ENCODE measurements at places on chromosomes 1 and 21.

DNA sequence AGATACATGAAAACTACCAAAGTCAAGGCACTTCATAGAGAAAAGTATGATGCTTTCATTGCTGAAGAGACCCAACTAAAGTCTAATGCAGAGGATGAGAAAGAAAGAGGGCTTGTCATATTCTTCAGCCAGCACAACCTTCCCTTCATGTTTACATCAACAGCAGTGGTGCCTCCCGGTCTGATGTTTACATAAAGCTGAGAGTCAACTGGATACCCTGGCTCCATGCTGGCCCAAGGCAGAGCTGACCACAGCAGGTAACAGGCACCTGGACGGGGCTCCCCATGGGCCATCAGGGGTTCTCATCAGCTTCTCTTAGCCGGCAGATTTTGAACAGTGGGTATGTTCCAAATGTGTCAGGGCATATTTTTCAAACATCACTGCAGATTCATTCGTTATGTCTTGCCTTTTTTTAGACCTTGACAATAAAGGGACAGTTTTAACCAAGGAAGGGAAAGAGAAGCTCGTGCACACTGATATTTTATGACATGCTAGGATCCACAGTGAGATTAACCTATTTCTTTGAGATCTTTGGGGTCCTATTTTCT, 117.1 kb downstream of the NRIP1 start:
- DNase-seq: peak; percentile 26

DNA sequence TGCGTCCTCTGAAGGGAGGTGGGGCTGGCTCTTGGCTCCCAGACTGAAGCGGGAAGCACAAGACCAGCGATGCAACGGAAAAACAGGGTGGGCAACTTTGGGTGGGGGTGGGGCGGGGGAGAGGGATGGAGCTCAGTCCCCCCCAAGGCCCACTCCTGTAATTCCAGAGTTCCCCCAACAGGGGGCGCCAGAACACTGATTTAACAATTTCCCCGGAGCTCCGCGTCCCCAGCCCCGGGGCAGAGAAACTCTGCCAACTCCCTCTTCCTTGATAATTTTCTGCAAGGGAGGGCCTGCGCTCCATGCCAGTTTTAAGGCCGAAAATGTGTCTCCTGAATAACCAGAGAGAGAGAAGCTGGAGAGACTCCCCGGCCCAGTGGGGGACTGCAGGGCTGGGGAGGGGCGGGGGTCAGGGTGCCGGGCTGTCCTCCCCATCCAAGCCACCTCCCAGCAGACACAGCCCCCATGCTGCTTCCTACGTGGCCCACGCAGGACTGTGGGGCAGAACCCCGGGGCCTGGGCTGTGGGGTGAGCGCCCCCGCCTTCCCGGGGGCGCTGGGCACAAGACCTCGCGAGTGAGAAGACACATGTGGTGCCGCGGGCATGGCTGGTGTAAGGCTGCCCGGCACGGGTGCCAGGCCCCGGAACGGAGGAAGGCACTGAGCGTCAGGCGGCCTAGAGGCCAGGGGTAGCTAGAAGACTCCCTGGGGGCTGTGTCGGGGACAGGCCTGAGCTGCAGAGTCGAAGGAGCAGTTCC, 51.4 kb downstream of the KIF21B start:
- DNase-seq: peak; percentile 74

- DNase-seq: no peak
Observed at GRCh38 chr1:21379571-21379970, 60.4 kb upstream of the NBPF3 start.

- no peak for DNase-seq
Observed at GRCh38 chr1:235327559-235328270, at the start of gene ARID4B. ARID4B (minus strand) TSS chr1:235328179; CDS start chr1:235326919, 1,260 bp downstream.

DNA sequence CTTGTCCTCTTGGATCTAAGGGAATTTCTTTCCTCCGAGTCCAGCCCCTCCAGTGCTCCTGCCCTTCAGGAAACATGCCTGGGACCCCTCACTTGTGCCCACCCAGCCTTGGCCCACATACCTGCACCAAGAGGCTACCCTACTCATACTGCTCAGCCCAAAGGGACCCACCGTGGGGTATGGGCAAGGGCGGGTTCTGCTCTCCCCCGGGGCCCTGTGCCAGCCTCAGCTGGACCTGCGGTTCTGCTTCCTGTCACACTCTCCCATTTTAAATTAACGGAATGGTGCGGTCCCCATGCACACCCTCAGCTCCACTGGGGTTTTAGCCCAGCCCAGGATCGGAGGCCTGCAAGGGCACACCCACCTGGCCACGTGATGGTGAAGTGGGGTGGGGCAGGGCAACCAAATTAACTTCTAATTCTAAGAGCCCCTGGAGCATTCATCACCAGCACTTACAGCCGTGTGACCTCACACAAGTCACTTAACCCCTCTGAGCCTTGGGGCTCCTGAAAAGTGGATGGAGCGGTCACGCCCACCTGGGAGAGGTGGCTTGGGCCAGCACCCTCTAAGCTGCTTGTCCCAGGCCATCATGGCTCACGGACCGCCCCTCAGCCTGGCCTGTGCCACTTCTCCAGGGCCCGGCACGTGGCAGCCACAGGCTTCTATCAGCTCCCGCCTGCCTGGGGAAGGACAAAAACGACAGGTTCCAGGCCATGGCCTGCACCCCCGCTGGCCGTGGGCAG, 28.3 kb downstream of the TP73 start:
- DNase-seq: peak; percentile 45

- no peak for DNase-seq
Observed at GRCh38 chr1:185426848-185427247, 109.8 kb upstream of the IVNS1ABP start.

DNA sequence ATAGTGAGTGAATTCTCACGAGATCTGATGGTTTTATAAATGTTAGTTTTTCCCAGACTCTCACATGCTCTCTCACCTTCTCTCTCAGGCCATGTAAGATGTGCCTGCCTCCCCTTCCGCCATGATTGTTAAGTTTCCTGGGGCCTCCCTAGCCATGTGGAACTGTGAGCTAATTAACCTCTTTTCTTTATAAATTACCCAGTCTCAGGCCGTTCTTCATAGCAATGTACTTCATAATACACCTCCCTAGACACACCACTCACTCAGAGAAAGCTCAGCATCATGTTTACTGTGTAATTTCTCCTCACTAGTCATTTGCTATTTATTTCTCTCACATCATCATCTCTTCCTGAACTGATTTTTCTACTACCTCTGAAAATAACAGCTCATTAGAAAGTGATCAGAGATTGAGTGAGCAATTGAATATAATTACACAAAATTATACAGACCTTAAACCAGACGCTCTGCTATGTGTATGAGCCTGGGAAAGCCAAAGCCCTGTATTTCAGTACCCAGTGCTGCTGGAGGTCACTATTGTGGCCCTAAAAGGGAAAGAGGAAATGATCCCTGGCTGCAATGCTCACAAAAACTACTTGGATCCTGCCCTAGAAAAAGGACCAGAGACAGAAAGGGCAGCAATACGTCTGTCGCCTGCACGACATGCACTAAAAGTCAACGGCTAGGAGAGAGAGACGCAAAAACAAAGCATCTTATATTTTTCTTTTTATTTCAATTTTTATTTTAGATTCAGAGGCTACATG, 284.5 kb downstream of the DSCAM start:
- no peak for DNase-seq

GRCh38 chr1:205743977-205744376, 6.0 kb downstream of the NUCKS1 start:
- no peak for DNase-seq

DNA sequence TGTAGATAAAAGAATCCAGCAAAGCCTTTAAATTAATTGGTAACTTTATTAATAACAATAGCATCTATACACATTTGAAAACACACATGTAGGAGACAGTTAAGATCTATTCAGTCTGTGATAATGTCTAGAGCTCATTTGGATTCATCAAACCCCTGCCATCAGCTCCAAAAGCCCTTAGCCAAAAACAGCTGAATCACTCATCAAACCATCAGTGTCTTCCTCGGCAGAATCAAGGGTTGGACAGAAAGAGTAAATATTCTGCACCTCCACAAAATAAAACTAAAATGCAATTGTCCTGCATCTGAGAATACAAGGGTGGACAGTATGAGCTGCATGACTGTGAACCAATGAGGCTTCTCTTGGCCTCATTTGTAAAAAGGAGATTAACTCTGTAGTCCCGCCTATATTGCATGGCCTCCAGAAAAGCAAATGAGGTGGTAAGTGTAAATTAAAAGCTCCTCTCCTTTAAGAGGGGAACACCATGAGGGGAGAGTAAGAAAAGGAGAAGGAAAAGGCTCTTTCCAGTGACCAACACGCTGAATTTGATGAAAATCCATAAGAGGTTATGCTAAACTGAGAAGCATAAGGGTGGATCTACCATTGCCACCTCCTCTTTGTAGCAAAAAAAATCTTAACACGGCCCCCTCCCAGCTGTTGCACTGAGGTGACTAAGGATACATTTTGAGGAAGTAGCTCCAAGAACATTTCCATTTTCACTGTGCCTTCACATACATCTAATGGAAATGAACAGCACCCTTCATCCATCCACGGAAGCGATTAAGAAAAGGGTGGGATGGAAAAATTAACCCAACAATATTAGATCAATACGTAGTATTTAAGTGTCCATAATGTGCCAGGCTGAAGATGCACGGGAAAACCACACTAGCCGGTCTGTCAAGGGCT, 14.7 kb upstream of the BOLA1 start:
- peak; percentile 46 for DNase-seq

GRCh38 chr1:228463559-228464455, 23.4 kb upstream of the RNF187 start:
- no peak for DNase-seq

- DNase-seq: no peak
Observed at GRCh38 chr1:28860332-28861073, 48.5 kb downstream of the OPRD1 start.

DNA sequence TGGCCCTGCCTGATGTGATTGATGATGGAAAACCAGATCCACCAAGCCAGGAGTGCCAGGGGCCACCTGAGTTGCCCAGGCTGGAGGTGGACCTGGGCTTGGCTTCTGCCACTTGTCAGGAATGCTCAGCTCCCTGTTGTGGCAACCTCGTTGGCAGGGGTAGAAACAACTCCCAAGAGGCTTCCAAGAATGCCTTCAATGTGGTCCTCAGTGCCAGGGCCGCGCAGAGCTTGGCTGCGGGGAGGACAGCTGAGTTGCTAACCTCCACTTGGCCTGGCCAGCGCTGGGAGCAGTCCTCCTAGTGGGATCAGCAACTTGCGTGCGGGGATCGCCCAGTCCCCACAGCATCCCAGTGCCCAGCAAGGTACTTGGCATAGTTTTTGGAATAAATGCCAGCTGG, 9.0 kb downstream of the MYOM3 start:
- no peak for DNase-seq

DNA sequence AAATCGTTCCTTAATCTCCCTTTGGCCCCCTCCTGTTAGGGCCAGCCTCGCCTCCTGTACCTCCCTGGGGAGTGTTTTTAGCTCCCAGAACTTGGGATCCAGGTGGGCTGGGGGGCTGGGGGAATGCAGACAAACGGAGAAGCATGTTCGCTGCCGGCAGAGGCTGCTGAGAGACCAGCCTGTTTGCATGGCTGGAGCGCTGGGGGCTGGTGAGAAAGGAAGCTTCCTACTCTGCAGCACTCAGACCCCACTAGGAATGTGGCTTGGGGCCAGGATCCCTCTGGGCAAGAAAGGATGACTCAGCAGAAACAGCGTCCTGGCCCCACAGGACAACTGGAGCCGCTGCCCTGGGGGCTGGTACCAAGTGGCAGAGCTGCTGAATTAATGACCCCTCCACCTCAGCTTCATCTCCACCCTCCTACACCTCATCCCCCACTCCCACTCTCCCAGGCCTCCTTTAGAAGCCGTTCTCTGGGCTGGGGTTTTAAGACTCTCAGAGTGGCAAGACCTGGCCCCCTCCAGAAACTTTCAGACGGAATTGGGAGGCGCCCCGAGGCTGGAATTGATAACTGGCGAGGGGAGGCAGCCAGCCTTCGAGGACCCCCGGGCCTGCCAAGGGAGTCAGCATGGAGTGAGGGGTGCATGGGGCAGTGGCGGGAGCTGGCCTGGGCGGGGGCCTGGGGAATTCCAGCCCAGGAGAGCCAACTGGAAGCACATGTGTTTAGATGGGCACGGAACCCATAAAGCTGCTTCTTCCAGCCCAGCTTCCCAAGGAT, 28.5 kb upstream of the EPS8L3 start:
- DNase-seq: peak; percentile 89

- DNase-seq: no peak
Observed at GRCh38 chr1:231695439-231696255, 69.1 kb downstream of the DISC1 start.

- no peak for DNase-seq
Observed at GRCh38 chr1:62724430-62724829, 36.2 kb upstream of the DOCK7 start.

DNA sequence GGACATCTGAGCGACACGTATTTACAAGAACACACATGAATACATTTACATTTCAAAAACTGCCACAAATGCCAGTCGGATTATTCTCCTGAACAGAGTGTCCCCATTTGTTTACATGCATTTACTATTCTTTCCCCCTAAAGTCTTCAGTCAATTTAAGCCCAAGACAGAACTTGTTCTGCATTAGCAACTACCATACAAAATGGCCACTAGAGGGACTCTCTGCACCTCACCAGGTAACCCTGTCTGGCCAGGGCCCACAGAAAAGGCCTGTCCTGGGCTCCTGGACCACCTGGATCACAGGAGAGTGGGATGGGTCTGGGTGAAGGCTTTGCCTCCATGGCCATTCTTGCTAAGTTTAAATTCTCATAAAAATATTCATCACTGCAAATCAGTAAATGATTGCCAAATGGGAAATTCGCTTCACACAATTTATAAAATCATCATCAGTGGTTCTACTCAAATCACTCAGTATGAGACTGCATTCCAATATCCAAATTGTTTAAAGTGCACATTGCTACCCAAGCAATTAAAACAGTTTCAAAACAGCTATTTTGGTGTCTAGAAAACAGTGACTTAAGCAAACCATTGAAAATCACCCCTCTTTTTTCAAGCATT, 12.5 kb upstream of the GUCA2A start:
- peak; percentile 23 for DNase-seq

GRCh38 chr1:33093004-33093403, 12.1 kb downstream of the AZIN2 start:
- no peak for DNase-seq

- DNase-seq: no peak
Observed at GRCh38 chr1:239170828-239171227, 215.5 kb upstream of the CHRM3 start.

- DNase-seq: peak; percentile 41
Observed at GRCh38 chr1:60503266-60503925, 429.8 kb upstream of the C1orf87 start.

DNA sequence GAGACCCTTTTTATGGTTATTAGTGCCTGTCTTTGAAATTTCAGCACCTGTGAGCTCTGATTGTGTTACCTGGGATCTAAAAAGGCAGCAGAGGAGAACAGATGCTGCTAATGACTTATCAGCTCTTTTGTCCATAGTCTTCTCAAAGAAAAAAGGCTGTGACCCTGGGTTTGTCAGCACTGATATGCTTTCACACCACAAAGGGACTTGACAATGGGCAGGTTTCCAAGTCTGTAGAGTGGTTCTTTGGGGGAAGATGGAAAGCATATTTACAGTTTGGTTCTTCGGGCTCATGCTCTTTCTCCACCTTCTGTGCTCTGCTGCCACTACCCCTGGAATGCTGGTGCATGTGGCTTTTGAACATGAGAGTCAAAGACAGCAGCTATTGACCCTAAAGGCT, 32.0 kb downstream of the DNAJC6 start:
- no peak for DNase-seq

GRCh38 chr1:2966449-2967328, 54.6 kb upstream of the ACTRT2 start:
- DNase-seq: no peak

- DNase-seq: no peak
Observed at GRCh38 chr1:186282466-186282865, 92.6 kb downstream of the TPR start.

- no peak for DNase-seq
Observed at GRCh38 chr1:66834926-66835325, 33.9 kb upstream of the INSL5 start.

GRCh38 chr1:1292442-1292779, 12.2 kb downstream of the SCNN1D start:
- DNase-seq: no peak

Measured in NCI-H1417 (cell line).